ENCODE measurements at places on chromosomes 13 and 19.

DNA sequence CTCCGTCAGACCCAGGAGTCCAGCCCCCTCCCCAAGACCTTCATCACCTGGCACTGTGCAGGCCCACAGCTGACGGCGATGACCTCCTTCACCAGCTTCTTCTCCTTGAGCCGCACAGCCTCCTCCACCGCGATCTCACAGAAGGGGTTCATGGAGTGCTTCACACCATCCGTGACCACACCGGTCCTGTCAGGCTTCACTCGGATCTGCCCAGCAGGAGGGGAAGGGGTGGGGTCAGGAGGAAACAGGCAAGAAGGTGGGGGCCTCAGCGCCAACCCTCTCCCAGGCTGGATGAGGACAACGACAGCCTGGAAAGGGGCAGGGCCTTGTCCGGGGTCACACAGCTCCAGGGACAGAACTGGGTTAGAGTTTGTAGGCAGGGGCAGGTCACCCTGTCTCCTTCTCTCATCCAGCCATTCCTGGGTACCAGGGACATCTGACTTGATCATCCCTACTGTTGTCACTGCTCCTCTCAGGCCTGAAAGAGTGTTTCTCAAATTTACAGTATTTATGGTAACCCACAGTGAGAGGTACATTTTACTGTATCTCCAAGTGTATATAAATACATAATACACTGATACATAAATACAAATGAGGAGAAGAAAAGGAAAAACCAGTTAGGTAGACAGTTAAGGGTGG lies 12.0 kb downstream of the ETFB start:
- DNase-seq: no peak

DNA sequence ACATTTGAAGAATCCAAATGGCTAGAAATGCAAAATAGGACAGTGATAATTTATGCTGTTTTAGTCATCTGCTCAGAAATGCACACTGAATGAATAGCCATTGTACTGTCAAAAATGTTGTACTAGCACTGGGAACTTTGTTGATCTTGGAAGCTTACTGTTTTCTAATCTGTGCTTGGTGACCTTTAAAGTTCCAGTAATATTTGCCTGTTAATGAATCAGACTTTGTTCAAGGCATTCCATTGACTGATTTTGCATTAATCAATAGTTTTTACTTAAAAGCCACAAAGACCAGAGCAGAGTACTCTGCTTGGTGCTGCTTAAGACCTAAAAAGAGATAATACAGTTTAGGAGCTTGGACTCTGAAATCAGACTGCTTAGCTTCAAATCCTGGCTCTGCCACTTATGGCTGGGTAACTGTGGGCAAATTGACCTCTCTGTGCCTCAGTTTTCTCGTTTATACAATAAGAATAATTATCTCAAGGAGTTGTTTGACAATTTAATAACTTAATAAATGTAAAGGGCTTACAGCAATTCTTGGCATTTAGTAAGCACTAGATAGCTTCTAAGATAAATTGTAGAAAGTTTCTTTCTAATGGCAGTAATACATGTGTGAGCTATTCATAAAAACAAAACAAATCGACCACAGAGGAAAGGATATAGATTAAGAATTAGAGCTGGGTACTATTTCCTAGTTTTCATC lies 4.6 kb upstream of the SLAIN1 start:
- no peak for DNase-seq

DNA sequence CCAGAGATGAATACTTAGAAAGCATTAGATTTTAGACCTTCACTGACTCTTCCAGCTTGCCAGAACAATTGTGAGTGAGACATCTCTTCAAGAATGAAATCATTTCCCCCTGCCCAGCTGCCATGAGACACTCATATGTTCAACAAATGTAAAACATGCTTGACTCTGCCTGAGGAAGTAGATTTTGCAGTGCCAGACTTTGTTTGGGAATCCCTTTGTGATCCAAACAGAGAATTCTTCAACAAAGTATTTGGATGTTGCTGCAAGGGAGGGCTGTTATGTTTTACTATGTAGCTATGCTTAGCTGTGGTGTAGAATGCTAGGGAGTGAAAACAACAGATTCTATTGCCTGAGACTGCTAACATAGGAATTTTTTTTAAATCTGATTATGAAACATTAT lies 416.4 kb downstream of the DCT start:
- DNase-seq: no peak

DNA sequence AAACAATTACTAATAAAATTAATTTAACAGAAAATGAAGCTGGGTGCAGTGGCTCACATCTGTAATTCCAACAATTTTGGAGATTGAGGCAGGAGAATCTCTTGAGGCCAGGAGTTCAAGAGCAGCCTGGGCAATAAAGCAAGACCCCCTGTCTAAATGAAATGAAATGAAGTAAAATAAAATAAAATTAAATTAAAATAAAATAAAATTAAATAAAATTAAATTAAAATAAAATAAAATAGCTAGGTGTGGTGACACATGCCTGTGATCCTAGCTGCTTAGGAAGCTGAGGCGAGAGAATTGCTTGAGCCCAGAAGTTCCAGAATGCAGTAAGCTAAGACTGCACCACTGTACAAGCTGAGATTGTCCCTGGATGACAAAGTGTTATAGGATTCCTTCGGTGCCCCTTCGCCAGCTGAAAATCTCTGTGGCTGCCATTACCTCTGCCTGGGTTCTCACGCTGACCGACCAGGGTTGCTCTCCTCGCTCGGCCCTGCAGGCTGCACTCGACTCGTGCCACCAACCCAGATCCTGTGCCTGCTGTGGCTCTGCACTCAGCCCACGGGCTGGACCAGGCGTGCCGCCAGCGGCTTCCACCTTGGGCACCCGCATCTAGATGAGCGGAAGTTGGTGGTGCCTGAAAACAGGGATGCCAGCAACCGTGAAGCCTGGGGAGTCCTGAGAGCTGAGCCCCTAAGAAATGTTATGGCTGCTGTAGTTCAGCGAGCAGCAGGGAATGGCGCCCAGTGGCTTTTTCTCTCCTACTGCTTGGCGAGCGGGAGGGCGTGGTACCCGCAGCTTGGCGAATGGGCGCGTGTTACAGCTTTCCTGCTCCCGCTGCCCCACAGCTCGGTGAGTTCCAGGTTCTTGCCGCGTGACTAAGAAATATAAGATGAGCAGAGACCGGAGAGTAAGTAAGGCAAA lies 539.2 kb upstream of the PCDH9 start:
- DNase-seq: no peak

- peak; percentile 83 for DNase-seq
Observed at GRCh38 chr19:58182577-58182988, 278 bp upstream of the ZNF274 start.

DNA sequence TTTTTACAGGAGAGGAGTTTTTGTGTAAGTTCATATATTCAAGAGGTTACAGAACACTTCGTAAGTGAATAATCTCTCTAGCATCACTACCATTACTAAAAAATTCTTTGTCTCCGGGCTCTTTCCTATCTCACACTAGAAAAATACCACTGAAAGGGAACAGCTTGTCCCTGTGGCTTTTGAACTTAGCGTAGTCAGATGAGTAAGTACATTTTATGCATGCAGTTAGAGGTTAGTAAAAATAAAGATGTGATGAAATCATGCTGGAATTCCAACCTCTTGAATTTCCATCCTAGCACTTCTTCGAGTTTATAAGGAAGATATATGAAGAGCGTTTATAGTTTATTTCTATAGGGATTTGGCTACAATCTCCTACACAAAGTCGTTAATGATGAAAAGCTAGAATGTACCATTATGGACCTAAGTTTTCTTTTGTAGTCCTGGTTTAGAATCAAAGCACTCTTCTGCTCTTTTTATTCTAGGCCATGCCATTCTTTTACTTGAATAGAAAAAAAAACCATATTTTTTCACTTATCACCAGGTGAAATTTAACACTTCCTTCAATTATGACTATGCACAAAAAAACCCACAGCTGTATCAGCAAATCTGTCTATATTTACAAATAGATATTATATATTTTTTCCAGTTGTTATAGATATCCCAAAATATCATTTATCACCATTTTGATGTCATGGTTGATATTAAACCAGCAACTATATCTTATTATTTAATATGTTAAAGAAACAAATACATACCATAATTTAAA lies 139.9 kb upstream of the PCDH9 start:
- DNase-seq: no peak

DNA sequence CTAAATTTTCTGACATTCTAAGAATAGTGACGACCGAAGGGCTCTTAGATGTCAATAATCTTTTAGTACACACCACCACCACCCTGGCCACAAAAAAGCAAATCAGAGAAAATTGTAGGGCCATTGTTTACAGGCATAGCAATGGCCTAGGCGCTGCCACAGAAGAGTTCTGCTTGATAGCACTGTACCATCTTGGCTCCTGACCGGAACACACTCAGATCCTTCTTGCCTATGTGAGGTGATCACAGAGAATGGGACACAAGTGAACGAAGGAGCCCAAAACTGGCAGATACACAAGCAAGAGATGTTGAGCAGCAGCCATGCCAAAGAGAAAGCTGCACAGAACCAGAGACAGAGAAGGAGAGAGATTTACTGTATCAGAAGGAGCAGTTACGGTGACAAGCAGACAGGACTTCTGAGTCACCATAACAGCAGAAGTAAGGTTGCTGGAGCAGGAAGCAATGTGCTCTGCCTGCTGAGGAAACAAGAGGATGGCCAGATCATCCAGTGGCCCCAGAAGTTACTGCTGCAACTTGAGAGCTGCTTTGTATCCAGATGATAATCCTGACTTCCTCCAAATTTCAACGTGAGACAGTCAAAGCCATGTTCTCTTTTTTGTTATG lies 105.2 kb downstream of the SLITRK6 start:
- DNase-seq: no peak

DNA sequence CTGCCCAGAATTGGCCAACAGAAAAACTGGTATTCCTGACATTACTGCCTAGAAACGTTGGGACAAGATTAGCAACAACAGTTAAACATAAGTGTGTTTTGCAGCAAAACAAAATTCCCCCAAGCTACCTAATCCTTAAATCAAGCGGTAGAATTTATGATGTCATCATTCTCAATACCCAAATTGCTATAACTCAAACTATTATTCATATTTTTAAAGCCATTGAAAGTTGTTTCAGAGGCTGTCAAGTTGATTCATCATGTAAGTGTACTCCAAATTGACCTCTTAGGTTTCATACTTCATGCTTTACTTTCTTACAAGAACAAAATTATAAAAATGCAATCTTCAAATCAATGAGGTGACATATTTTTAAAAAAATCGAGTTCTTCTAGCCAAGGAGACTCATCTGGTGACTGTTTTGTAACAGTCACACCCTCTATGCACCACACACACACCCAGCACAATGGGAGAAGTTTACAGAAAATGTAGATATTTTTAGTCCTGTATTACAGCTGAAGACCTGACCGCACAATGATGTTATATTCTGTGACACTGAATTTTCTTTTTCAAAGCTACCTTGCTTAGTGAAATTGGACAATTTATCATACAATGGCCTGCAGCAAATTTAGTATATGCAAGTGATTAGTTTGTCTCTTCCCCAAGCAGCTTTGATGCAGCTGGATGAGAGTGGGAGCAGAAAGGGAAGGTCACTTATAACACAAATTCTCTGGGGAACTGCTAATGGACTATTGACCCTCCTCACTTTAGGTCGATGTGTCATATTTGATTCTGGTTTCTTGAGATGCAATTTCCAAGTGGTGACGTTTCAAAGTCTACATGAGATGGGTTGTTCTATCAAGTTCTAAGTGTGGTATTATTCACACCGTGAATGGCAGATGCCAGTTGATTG lies 345.3 kb upstream of the OBI1 start:
- DNase-seq: no peak

- DNase-seq: no peak
Observed at GRCh38 chr19:35843676-35844481, 8.4 kb downstream of the NPHS1 start.

GRCh38 chr13:81275666-81276258 lies 934.8 kb upstream of the SPRY2 start:
- DNase-seq: no peak

DNA sequence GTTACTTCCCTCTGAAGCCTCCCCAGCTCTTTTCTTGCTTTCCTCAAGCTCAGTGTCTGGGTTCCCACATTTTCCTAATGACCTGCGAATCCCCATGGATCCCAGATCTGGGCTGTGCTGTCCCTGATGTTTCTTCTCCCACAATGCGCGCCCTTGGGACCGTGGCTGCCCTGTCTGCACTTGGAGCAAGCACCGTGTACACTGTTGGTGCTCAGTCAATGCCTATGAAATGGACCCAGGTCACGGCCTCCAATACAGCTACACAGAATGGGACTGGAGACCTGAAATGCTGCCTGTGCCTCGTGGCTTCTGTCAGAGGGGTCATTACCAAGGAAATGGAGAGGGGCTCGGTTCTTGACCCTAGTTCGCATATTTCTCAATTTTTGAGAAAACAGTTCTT lies 160.1 kb upstream of the SOX1 start:
- no peak for DNase-seq

DNA sequence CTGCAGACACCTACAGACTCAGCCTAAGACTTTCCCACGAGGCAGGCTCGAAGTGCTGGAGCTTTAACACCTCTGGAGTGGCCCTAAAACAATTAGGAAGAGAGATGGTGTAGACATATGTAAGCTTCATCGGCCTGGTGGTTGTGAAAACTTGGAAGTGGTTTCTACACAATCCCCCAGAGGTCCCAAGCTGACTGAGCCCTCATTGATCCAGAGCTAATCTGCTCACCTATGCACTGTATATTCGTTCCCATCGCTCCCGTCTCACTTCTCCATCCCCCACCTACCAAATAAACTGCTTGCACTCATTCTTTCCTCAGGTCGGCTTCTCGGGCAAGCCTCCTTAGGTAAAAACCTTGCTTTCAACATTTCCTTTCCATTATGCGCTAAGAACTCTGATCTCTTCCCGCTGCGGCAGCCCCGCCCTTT lies 767 bp upstream of the ZNF793 start:
- no peak for DNase-seq

GRCh38 chr13:94608586-94608985 lies 6.9 kb downstream of the GPR180 start:
- DNase-seq: no peak

- no peak for DNase-seq
Observed at GRCh38 chr13:52975969-52976368, 52.6 kb upstream of the OLFM4 start.

DNA sequence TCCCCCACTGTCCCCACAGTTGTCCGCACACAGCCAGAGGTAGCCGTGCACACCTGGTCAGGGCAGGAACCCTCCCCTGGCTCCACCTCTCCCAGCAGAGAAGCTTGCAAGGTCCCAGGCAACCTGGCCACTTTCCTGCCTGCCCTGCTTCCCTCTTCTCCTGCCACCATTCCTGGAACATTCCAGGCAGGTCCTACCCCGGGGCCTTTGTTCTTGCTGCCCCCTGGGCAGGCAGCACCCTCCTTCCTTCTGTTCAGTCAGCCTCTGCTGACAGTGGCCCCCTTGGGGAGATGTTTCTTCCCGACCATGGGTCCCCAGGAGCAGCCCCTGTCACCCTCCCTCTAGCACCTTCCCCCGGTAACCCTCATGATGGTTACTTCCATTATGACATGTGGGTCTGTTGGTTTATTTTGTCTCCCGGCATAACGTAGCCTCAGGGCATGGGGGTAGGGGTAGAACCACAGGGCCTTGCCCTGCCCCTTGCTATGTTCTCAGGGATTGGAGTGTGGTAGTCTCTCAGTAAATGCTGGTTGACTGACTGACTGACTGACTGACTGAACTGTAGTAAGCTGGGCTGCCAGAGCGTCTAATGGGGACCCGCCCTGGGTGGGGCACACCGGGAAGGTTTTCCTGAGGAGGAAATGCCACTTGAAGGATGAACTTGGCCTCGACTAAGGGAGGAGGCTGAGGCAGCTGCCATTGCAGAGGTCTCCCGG lies 10.8 kb downstream of the PAK4 start:
- DNase-seq: no peak
